Stimulated activated CD4-positive, alpha-beta T cell treated with anti-CD3 and anti-CD28 coated beads, Interleukin-4, amount 100 ng/mL, for 1 hour (primary cell): ENCODE measurements at places on chromosomes 11 and 22.

GRCh38 chr11:111107501-111107900 lies 138.0 kb upstream of the POU2AF2 start:
- DNase-seq = no peak

- no peak for DNase-seq
Measured at GRCh38 chr22:39723463-39723862, 152.9 kb downstream of the CACNA1I start.

GRCh38 chr11:61962213-61963015 lies 5.0 kb downstream of the FTH1 start:
- no peak for DNase-seq

DNA sequence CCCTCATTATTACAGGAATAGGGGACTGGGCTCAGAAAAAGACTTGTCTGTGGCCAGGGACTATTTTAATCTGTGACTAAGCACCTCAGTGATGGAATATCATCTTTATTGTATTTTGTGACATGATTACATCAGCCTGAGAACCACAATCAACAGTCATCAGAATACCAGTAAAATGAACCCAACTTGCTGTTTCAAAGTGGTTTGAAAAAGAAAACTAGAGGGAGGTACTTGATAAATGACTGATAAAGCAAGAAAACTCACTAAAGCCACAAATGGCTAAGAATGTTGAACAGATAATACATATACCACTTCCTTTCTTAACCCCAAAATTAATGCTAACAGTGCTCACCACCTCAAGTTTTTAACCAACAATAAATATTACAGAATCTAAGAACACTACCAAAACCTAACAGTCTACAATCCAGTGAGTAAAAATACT lies 155.7 kb downstream of the ATG16L2 start:
- DNase-seq = no peak

DNA sequence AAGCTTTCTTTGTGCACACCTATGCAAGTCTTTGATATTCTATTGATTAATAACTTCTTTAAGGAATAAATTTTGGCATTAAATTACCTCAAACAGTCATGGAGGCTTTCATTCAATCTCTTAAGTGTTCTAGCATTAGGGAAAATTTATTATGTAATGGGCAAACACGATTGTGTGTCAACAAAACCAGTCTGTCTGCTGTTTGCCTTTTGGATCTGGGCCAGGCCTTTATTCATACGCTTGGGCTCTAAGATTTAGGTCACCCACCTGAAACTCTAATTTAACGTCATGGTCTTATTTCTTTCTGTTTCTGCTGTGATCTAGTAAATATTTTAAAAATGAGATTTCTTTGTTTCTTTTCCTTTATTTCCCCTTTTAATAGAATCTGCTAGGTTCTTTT lies 1270.6 kb downstream of the LRRC4C start:
- no peak for DNase-seq

DNA sequence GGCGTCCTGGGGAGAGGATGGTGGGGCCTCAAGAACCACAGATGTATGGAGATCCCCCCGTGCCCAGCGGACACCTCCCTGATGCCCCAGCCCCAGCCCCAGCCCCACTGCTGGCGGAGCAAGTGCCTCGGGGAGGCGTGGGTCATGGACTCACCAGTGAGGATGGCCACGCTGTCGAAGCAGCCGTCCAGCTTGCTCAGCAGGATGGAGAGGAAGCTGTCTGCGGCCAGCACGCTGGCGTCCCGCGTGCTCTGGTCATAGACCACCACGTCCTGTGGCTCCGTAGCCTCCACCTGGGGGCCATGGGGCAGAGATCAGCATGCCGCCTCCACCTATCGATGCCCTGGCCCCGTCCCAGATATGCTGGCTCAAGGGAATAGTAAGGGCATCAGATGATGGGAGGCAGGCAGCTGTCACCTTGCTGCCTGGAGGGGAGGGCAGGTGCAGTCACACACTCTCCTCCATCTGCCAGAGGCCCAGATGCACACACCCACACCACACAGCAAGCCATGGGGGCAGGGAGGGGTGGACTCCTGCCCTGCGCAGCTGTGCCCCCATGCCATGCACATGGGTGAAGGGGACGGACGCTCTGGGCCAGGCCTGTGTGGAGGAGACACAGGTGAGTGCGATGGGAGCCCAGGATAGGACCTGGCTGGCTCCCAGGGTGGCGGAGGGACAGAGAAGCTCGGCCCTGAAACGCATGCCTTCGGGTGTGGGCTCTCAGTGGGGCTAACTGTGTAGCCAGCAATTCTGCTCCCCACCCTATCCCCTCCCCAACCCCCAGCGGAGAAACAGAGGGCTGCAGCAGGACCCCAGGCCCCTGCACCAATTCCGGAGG lies 8.2 kb downstream of the DUSP8 start:
- DNase-seq = no peak

- no peak for DNase-seq
Measured at GRCh38 chr11:115193914-115194801, 310.1 kb downstream of the CADM1 start.

DNA sequence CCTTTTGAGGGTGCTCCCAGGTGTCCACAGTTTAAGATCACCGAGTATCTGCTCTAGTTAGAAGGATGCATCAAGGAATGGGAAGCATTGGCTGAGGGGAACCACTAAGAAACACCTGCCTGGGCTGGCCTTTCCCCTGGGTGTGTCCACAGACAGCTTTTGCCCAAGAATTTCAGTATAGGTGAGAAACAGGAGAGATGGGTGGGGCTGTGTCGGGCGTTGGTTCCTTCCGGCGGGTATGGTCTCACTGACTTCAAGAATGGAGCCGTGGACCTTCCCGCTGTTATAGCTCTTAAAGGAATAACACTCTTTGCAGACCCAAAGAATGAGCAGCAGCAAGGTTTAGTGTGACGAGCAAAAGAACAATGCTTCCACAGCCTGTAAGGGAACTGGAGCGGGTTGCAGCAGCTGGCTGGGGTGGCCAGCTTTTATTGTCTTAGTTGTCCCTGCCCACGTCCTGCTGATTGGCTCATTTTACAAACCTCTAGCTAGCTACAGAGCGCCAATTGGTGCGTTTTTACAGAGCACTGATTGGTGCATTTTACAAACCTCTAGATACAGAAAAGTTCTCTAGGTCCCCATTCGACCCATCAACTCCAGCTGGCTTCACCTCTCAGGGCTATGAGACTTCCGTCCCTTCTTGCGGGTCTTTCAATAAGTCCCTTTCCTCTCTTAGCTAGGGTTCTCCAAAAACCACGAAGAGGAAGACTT lies 2.4 kb downstream of the FADS1 start:
- no peak for DNase-seq

DNA sequence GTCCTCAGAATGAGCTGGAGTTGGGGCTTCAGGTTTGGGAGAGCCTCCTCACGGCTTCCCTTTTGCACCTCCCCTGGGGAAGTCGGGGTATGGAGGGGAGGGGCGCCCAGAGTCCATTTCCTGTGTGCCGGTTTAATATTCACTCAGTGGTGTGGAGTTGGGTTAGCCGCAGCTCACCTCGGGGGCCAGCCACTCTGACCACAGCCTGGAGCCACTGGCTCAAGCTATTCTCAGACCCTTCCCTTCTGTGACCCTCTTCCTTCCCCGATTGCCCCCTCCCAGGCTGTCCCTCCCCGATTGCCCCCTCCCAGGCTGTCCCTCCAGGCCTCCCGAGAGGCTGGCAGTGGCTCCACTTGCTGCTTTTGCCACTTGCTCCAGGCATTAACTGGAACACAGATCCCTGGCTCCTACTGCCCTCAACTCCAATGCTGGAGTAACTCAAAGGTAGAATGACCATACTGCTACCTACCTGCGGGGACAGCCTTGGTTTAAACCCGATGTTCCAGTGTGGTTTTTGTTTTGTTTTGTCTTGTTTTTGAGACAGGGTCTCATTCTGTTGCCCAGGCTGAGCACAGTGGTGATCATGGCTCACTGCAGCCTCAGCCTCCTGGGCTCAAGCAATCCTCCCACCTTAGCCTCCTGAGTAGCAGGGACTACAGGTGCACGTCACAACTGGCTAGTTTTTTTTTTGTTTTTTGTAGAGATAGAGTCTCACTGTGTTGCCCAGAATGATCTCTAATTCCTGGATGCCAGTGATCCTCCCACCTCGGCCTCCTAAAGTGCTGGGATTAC lies 29.3 kb downstream of the RPUSD4 start:
- DNase-seq = no peak

DNA sequence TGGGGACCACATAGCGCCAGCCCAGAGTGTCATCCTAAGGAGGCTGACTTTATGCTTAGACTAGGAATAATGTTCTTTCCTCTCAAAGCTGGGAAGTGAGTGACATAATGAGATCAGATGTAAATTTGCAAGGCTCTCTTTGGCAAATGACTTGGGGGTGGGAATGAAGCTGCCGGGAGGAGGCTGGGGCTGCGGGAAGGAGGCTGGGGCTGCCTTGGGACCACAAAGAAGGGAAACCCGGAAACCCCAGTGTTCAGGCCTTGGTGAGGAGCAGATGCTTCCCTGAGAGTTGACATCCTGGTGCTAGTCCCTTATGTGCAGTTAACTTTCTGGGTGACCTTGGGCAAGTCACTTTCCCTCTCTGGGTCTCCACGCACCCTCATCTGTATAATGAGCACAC lies 182.0 kb downstream of the CHST1 start:
- no peak for DNase-seq

DNA sequence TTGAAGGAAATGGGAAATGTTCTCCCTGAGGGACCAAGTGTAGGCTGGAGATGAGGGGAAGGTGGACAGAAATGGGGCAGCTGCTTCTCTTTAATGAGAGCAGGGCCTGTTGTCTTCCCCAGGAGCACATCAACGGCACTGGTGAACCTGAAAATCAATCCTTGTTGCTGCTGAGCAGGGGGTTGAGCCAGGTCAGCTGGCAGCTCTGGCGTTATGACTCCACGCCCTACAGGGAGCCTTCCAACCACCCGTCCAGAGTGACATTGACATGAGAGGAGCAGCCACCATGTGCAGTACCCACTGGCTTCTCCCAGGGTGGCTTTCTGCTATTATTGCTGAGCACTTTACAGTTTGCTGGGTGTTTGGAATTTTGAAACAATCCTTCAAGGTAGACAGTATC lies 116.9 kb upstream of the LDLRAD3 start:
- DNase-seq = no peak

DNA sequence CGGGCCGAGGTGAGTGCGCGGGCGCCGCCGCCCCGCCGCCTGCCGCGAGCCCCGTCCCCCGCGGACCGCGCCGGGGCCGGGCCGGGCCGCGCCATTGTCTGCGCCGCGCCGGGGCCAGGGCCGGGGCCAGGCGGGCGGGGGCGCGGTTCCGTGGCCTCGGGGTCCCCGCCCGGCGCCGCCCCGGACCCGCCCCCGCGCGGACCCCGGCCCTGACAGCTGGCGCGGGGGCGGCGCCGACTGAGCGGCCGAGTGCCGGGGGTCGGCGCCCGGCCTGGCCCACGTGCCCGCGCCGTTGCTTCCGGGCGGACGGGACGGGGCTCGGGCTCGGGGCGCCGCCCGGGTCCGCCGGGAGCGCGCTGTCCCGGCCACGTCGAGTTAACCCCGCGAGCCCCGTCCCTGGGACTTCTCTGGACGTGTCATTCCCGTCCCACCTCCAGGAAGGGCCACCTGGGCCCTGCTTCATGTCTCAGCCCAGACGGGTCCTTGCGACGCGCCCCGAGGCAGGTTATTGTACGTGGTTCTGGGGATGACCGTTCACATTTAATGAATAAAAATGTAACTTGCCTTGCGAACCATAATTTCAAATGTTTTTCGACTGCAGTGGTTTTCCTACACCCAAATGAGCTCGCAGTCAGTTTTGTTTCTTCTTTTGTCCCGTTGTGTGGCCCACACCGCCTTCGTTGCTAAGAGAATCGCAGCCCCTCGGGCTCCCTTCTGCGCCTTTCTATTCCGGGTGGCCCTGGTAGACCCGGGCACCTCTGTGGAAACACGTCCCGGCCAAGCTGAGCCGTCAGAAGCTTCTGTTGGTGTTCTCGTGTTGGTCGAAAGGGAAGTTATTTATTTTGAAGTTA lies 562 bp downstream of the ZBED4 start:
- no peak for DNase-seq

DNA sequence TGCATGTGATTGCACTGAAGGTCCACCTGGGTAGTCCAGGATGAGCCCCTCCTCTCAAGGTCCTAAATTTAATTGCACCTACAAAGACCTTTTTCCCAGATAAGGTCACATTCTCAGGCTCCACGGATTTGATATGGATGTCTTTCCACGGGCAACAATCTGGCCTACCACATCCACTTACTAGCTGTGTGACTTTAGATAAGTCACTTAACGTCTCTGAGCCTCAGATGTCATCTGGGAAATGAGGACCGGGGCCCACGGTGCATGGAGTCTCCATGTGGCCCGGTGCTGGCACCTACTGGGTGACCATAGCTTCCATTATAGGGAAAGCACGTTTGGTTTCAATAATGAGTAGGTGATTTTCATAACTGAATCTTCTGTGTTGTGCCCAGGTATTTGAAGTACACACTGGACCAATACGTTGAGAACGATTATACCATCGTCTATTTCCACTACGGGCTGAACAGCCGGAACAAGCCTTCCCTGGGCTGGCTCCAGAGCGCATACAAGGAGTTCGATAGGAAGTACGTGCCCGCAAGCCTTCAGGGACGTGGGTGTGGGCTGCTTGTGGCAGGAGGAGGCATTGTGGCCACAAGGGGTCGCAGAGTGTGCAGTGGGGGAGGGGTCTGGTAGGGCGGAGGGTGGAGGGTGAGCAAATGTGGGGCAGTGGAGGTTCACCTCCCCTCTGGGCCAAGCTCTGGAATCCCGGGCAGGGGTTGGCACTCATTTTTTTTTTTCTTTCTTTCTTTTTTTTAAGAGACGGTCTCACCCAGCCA lies 55.7 kb downstream of the ARHGAP8 start:
- no peak for DNase-seq

DNA sequence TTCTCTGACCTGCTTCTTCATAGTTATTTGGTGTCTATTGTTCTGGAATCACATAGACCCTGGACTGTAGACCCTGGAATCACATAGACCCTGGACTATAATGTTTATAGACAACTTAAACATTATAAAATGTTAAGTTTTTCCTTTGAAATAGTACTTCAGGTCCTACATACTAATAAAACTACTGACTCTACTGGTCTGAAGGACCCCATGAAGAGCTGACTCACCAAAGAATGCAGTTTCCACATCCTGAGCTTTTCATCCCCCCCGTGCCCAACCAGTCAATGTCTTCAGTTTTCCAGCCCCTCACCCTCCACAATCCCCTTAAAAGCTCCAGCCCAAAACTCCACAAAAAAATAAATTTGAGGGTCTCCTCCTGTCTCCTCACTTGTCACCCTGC lies 6.6 kb upstream of the PLEKHA7 start:
- no peak for DNase-seq
